ENCODE measurements at places on chromosomes 3 and 15. TPM values are rescaled to one million over a fixed set of nuclear protein-coding genes. Genes with fewer than 3 reads are reported as not detected.

DNA sequence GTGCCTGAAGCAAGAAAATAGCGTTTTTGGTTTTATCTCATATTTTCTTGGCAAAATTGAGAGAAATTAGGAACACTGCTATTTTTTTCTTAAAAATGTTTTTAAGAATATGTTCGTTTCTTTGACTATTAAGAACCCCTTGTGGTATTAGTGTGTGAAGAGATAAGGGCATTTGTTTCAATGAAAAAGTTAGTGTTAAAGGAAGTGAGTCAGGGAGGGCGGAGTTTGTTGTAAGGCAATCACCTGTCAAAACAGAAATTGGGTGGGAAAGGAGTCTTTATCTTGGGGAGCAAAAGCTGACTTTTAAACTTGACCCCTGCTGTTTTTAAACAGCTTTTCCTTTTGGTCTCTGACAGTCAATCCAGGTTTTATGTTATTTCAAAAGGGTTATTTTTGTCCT lies 4.2 kb downstream of the RAP2B start:
- no peaks in the 10 kb centered on the region for H3K27me3 ChIP-seq
- H3K4me3 ChIP-seq = no peak overlapping the region
- no peak overlapping the region for H3K27ac ChIP-seq
- DNase-seq = no peak
- no peaks in the 10 kb centered on the region for H3K36me3 ChIP-seq

DNA sequence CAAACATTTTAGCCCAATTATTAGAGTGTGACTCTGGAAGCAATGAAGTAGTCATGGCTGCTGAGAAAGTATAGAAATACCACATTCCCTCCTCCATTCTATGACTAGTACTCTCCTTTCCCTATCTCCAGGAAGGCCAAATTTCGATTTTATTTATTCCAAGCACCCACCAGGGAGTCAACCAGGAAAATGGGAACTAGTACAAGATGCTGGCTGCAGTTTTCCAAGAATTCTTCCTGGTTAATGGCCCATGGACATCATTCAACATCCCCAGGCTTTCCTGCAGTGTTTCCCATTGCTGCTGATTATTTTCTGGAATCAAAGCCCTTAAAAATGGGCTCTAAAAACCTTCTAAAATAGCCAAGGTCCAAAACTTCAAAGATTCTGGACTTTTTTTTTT lies 247.9 kb upstream of the STT3B start:
- H3K36me3 ChIP-seq = no peaks in the 10 kb centered on the region
- no peaks in the 10 kb centered on the region for H3K27me3 ChIP-seq
- no peak for DNase-seq
- no peak overlapping the region for H3K4me3 ChIP-seq

DNA sequence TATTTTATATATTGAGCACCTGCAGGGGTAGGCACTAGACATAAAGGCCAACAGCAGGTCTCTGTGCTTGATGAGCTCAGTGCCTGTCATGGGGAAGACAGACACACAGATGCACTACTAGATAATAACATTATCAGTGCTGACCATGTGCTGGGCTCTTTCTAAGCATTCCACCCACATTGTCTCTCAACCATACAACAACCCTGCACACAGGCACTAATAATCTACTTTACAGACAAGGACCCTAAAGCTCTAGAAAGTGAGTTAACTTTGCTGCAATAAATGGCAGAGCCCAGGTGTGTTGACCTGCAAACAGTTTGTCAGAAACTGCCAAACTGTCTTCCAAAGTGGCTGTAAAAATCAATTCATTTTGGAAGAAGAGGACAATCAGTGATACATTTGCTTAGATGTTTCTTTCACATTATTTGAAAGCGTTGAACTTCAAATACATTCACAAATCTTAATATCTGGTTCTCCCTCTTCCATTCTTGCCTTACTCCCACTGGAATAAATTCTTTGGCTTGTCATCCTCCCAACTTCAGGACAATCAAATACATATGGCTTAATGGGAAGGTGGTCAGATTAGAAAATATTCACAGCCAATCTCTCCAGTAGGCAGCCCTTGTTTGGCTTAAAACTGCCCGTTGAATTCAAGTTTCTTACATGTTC lies 11.0 kb upstream of the PP2D1 start:
- no peaks in the 10 kb centered on the region for H3K36me3 ChIP-seq
- H3K27me3 ChIP-seq = no peaks in the 10 kb centered on the region
- H3K27ac ChIP-seq = no peak overlapping the region
- no peak overlapping the region for H3K4me3 ChIP-seq
- no peak for DNase-seq

DNA sequence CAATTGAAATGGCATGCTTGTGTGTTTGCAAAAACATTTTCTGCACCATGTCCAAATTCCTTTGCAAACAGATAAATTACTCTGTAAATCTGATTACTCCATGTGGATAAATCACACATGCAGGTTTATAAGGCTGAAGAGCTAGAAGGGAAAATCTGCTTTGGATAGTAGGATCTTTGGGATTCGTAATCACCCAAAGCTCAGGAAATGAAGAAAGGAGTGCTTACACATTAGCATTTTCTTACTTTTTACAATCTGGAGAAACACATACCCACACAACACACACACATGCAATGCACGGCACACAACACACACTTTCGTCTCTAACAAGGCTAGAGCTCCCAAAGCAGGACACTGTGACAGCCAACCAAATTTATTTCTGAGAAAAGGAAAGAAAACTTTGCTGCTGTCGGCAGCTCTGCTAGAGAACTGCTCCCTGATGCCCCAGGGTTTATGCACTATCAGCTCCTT lies 2.1 kb downstream of the LSAMP start:
- H3K36me3 ChIP-seq = no peaks in the 10 kb centered on the region
- H3K4me1 ChIP-seq = no peaks in the 10 kb centered on the region
- no peaks in the 10 kb centered on the region for H3K27me3 ChIP-seq
- DNase-seq = no peak

The SLC22A14 gene
- not detected for total RNA-seq
